ENCODE measurements at places on chromosomes 7 and 10.

DNA sequence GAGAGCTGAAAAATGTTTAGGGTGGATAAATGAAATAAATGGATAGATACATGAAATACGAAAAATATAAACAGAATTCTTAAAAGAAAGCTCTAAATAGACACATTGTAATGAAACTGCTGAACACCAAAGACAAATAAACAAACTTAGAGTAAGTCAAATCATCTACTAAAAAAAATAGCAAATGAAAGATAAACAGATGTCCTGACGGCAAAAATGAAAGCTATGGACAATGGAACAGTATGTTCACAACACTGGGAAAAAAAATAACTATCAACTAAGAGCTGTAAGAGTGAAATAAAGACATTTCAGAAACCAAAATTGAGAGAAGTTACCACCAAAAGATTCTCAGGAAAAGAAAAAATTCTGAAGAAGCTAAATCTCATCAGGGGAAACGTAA is 106.1 kb downstream of the SGMS1 start:
- no peak for DNase-seq

DNA sequence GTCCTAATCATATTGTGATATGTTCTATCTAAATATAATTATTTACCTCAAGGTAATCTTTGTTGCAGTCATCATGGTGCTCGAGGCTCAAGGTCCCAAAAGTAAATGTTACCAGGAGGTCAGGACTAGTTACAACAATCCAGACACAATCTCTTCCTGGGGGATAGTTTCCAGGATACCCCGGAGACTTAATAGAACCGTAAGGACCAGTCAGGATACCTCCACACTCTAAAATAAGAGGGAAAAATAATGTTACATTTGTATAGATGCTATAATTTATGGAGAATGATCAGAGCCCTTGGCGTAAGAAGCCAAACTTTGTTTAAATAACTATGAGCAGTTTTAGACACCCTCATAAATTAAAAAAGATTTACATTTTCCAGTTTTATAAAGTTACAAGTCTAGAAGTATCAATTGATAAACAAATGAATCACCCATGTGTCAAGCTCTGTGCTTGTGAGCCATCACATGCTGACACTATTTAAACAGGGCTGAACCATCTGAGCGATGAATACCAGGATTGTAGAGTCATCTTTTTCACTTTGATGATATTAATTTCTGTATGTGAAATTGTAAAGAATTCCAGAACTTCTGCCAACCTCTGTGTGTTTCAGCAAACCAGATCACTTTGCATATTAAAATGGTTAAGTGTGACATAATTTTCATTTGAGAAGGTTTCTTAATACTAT is 41.3 kb downstream of the CUBN start:
- DNase-seq, result no peak

- peak; percentile 85 for DNase-seq
Measured at GRCh38 chr10:128047351-128047750, 78.9 kb downstream of the MKI67 start.

DNA sequence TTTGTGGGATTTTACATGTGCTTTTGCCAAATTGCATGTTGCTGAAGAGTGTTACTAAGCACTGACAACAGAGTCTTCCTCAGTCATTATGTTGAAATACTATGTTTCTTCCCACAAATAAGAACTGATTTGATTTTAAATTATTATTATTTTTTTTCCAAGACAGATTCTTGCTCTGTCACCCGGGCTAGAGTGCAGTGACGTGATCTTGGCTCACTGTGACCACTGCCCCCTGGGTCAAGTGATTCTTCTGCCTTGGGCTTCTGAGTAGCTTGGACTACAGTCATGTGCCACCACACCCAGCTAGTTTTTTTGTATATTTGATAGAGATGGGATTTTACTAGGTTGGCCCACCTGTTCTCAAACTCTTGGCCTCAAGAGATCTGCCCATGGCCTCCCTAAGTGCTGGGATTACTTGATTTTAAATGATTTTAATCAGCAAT is 42.3 kb downstream of the MINPP1 start:
- no peak for DNase-seq

- peak; percentile 11 for DNase-seq
Measured at GRCh38 chr7:140593672-140593982, 47.0 kb downstream of the DENND2A start.

GRCh38 chr10:4820804-4821401 is 5.1 kb upstream of the AKR1E2 start:
- DNase-seq, result no peak

DNA sequence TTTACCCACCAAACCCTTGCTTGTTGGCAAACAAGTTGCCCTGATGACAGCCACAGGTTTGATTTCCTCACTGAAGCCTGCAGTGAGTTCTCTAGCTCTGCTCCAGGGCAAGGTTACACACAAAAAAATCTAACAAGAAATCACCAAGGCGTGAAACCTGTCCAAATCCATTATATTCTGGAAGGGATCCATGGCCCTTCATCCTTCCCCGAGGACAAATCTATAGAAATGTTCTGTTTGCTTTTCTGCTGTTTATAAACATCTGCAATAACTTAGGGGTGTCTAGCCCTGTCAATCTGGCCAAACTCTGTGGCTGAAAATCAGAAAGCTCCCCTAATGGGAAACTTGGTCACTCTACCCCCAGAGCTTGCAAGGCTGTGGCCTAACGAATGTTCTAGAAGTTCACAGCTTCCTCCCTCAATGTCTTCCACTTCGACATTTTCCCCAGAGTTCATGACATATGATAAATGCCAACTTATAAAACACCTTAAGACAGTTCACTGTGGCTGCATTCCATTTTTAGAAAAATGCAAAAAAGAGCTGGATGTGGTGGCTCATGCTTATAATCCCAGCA is 164.5 kb downstream of the PRPF18 start:
- DNase-seq, result no peak

- no peak for DNase-seq
Measured at GRCh38 chr10:7547829-7548228, 118.9 kb downstream of the ITIH5 start.

- no peak for DNase-seq
Measured at GRCh38 chr10:43685744-43686143, 37.1 kb upstream of the ZNF32 start.

DNA sequence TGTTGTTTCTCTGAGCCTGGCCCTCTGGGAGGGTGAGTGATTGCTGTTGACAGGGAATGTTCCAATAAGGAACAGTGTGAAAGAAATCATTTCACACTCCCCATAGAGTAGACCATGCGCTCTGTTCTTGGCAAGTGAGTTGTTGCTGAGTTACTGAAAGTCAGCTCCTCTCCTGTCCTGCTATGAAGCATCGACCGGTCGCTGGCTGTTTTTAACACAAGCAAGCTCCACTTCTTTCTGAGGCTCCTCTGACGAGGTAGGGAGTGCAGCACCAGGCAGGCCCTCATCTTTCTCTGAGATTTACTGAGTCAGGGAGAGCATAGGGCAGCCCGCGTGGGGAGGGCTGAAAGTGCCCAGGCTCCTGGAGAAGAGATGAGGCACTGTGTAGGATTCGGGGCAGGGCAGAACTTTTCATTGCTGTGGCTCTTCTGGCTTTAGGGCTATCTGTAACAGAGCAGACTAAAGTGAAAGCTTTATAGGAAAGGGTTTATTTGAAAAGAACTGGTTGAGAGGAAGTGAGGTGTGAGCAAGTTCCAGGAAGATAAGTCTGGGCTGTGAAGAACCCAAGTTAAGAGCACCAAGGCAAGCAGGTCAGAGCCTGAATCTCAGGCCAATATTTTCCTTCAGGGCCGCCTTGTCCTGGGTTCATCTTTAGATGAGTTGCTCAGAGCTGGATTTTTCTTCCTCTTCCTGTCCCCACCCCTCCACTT is 332.2 kb downstream of the CCSER2 start:
- DNase-seq, result no peak

GRCh38 chr10:37856881-37857286 is 526 bp downstream of the ZNF248 start:
- peak; percentile 40 for DNase-seq

- DNase-seq, result no peak
Measured at GRCh38 chr7:1889556-1890181, 219.6 kb downstream of the ELFN1 start.

DNA sequence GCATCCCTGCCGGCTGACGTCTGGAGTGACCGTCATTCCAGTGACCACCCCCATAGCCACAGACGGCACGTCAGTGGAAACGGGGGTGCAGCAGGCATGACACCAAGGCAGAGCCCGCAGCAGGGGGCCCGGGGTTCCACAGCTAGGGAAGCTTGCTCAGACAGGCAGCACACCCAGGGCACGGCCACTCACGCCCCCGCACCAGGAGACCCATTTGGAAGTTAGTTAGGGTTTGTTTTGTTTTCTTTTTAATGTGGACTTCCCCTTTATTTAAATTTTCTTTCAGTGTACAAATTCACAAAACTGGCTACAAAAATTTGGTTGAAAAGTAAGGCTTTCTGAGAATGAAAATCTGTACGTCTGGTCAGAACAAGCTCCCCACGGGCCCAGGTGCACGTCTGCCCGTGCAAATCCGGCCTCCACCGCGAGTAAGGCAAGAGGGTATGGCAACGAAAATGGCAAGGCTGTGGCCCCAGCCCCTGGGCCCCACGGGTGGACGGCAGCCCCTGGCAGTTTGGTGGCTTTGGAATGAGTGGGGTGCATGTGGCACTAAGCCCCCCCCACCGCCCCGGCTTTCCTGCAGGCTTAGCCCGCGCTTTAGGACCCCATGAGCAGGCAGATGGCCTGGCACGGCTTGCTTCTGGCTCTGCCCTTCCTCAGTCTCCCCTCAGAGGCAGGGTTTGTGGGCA is 124.2 kb downstream of the FAM53B start:
- no peak for DNase-seq

DNA sequence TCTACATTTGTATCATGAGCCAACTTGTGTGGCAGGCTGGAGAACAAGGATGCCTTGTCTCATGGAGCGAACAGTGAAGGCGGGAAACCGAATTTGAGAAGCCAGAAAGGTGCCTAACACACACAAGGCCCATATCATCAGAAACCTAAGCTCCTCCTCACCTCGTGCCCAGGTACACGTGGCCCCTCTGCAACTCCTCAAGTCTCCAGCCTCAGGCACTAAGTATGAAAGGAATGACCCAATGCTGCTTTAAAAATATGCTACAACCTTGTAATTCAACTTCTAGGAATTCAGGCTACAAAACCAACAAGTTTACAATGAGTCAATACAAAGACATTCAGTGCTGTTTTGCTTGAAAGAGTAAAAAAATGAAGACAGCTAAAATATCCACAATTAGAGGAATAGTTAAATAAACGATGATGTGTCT is 95.7 kb downstream of the CDK6 start:
- no peak for DNase-seq

- no peak for DNase-seq
Measured at GRCh38 chr7:95933618-95934017, 161.3 kb downstream of the DYNC1I1 start.

DNA sequence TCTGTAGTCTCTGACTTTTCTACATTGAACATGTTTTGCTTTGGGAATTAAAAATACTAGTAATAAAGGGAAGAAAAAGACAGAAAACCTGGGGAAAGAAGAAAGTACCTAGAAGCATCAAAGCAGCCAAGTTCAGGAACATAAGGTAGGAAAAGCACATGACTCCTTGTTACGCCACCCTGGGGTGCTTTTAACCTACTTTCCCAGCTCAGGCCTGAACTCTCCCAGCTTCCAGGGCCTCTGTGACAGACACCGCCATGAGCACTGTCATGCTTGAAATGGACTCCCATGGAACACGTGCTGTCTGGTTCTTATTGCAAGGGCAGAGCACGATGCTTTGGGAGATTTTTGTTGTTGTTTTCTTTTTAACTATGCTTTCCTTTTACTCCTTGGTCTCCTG is 11.4 kb downstream of the ACTR1A start:
- DNase-seq, result no peak

DNA sequence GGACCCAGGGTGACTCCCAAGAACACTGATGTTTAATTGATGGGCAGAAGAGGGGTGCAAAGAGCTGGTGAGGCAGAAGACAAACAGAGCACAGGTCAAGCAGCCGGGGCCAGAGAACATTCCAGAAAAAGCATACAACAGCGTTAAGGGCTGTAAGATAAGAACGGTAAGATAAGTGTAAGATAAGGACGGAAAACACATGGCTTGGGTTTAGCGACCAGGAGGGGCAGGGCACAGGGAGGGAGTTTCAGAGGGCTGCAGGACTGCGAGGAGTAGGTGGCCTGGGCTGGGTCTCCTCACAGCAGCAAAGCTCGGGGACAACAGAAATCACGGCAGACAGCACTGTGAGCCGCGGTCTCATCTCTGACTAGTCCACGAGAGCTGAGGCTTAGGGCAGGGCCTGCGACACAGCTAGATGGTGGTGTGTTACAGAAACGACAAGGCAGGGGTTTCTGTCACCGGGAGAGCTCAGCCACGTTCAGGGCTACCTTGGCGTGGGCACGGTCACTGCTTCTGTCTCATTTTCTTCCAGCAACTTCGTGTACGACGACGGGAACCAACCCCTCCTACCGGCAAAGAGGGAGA is 24.6 kb downstream of the BRI3 start:
- DNase-seq, result no peak

DNA sequence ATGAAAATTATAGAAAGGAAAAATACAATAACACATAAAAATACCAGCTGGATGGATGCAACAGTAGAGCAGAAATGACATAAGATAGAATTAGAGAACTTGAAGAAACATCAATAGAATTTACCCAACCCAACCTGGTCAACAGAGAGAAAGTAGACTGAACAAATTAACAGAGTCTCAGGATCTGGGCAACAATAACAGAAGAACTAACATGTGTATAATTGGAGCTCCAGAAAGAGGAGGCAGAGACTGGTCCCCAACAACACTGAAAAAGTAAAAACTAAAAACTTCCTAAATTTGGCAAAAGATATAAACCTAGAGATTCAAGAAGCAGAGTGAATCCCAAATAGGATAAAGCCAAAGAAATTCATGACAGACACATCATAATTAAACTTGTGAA is 458.8 kb downstream of the RPS24 start:
- no peak for DNase-seq

DNA sequence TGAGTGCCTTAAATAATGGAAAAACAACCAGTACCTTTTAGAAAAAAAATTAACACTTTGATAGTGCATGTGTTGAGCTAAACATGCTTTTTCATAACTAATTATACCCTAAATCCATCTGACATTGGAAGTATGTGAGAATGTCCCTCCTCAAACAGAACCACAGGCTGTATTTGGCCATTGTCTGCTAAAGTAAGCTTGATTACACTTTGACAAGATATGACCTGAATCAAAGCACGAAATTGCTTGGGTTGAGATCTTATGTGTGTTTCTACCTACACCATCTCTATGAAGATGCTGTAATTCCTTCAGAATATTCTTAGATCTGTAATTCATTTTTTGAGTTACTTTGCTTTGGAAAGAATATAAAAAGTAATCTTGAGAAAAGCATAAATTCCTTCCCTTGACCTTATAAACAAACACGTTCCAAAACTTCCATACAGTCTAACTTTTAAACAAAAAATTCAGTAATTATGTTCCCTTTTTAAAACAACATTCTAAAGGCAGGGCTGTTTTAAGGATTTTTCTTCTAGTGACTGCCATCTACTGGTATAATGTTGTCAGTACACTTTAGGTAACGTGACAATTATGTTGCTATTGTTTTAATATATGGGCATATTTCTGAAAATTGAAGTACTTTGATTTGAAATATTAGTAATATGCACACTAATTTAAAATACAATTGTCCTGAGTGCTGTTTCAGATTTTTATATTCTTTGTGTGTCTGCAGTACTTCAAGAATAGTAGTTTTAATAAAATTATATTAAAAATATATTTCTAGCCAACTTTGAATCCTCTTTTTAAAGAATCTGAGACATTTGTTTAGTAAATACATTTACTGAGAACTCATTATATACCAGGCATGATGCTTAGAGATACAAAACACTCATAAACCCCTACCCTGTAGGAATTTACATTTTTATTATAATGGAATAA is 20.9 kb downstream of the CD36 start:
- DNase-seq, result no peak

Data from stimulated activated naive CD8-positive, alpha-beta T cell treated with anti-CD3 and anti-CD28 coated beads, Interleukin-15, Interleukin-2, amounts not matched to agents 100 U/mL and 50 U/mL, for 24 hours (primary cell).